H7 (cell line): ENCODE measurements at places on chromosomes 3 and 15.

DNA sequence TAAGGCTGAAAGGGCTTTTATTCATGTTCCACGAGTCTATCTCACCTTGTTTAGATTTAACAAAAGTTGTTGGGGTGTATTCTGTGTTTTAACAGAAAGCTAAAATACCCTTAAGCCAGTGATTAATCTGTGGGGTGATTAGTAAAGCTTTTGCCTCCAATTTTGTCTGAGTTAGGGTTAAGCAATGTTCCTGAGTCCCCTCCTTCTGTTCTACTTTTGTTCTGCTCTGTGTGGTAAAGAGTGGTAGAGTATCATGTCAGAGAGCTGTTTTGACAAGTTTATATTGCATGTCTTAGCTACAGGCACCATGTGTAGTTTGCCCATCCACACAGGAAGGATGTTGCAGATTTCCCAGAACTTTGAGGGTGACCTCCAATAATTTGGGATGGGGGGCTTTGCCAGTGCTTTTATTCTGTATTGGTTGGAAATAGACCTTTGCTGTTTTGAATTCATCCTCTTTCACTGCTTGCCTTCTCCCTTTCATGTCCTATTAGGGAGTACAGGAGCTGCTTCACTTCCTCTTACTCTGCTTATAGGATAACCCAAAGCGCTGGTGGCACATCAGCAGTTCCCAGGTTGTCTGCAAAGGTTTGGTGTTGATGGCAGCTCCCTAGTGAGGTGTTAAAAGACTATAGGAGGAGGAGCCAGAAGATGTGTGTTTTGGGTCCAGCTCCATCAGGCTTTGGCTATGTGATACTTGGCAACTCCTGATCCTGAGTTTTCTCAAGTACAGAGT is 7.4 kb downstream of the PDE8A start:
- no peak for DNase-seq

DNA sequence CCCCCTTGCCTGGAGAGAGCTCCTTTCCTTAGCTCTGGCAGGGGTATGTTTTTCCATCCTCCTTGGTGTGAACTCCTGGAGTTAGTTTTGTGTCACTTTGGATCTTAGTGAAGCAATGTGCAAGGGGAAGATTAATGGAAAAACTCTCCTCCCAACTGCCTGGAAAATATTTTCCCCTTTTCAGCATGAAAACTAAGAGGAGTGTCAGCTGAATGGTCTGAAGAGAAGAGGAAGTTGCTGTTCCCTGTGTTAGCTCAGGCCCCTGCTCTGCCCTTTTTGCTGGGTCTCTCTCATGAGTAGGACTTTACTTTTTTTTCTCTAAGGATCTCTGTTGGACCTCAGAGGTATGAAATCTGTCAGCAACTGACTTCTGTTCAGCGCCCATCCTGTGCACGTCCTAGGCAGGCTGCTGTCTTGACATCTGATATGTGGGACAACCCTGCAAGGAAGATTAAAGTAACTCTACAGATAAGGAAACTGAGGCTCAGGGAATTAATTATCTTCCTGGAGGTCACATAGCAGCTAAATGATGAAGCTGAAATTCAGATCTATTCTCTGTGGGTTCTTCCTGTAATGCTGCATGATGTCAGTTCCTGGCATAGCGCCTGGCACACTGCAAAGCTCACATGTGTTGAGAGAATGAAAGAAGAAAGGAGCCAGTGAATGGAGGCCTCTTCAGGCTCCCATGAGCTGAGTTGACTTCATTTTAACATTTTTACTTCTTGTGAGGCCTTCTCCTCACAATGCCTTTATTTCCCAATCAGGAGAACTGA is 109.7 kb upstream of the GALNT15 start:
- DNase-seq: no peak

GRCh38 chr15:79828447-79828846 is 68.4 kb downstream of the MTHFS start:
- DNase-seq: no peak

GRCh38 chr15:34264076-34264475 is 39.3 kb downstream of the EMC4 start:
- DNase-seq: no peak

DNA sequence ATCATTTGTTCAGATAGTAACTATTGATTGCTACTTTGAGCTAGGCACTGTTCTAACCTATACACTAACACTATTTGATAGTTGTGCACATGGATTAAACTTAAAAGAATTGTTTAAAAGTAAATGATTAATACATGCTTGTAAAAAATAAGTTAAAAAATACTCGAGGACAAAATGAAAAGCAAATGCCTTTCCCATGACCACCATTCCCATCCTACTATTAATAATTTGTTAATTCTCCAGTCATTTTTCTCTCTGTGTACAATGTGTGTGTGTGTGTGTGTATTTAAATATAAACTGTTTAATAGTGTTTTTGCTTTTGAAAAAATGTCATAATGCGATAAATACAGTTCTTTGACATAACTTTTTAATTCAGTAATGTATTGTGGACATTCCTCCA is 78.7 kb upstream of the KCNMB2 start:
- no peak for DNase-seq

DNA sequence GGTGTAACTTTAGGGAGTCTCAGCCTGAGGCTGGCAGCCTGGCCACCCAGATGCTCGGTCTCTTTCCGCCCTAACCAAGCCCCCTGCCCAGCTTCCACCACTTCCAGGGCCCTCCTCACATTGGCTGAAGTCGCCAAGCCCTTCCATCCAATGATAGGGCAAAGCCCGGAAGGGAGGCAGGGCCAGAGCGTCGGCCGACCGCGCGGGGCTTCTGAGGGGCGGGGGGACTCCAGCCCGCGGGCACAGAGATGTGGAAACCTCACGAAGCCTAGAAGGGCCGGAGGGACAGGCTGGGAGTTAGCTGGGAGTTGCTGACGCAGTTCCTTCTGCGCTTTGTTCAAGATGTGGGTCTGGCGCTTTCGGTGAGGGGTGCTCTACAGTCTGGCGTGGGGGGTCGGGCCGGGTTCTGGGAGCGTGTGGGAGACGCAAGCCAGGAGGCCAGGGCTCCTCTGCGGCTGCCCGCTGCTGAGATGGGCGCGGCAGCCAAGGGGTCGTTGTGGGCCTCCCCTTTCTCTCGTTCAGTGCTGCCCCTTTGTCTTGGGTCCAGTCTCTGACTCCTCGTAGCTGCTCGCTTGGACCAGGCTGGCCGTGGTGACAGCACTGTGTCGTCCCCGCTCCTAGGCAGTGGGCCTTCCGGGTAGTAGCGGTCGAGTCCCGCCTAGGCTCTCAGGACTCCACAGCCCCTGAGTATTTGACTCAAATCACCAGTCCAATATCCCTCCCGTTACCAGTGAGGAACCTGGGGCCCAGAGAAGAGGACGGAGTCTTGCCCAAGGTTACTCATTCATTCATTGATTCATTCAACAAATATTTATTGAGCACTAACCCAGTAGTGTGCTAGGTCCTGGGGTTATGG is at the start of gene ZNF660:
TSS of gene ZNF660 (plus strand) at position 319 of the 856 bp plus-strand sequence. CDS start 9,230 bp downstream, outside the sequence.
- peak; percentile 96 for DNase-seq

DNA sequence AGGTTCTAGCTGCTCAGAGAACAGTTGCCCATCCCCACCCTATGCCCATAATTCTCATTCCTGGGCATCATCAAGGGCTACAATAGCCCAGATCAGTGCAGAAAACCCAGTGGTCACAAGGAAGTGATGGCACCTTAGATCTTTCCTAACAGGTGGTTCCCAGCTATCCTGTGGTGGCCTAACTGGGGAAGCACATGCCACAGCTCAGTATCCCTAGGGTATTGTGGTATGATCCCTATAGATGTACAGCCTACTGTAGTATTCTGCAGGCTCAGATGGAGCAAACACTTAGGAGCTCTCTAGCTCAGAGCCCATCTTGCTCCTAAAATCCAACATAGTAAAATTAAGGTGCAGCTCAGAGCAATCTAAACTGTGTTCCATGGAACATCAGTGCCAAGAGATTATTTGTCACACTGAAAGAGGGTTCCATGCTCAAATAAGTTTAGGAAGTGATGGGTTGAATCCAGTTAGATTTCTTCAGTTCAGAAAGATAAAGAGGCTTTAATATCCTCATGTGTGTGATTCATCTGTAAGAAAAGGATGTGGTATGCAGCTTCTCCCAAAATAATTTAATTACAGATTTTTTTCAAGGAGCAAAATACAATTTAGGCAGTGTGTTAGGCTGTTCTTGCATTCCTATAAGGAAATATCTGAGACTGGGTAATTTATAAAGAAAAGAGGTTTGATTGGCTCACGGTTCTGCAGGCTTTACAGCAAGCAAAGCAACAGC is 4.4 kb downstream of the A4GNT start:
- DNase-seq: no peak
